ENCODE measurements at places on chromosomes 13 and 19.

DNA sequence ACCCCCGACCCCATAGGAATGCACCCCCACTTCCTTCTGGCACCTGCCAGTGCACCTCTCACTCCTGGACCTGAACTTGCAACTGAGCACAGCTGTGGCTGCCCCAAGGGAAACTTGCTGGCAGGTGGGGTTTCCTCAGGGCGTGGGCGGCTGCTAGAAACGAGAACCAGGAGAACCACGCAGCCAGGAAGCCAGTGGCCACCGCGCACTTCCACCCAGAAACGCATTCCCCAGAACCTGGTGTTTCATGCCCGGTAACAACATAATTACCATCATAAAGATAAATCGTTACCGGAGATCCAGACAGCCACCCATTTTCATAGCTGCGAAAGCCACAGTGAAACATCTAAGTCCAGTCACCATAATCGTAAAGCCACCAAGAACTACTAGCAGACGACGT lies 75.2 kb upstream of the C13orf46 start:
- H3K4me3 ChIP-seq = peak overlapping the region; percentile 65
- peaks cover 11% of the 10 kb centered on the region for H3K36me3 ChIP-seq
- peaks cover 66% of the 10 kb centered on the region for H3K4me1 ChIP-seq
- DNase-seq = peak; percentile 69
- H3K27ac ChIP-seq = peak overlapping the region; percentile 78

GRCh38 chr13:73765651-73766384 lies 368.4 kb downstream of the KLF12 start:
- H3K4me3 ChIP-seq = peak overlapping the region; percentile 75
- peak; percentile 73 for DNase-seq
- H3K27me3 ChIP-seq = no peaks in the 10 kb centered on the region
- peaks cover 32% of the 10 kb centered on the region for H3K36me3 ChIP-seq

DNA sequence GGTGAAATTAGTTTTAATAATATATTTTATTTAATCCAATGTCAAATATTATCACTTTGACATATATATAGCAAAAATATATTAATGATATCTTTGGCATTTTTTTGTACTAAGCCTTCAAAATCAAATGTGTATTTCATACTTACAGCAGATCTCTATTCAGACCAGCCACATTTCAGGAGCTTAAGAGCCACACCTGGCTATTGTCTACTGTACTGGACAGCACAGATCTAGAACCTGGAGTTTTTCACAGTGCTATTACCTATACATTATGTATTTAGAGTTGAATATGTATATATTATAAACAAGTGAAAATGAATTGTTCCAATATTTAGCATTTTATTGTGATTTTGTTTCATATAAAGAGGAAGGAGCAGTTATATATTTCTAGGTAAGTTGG lies 486.3 kb downstream of the DIAPH3 start:
- no peak overlapping the region for H3K4me3 ChIP-seq
- no peak overlapping the region for H3K27ac ChIP-seq
- DNase-seq = no peak
- no peaks in the 10 kb centered on the region for H3K27me3 ChIP-seq
- H3K36me3 ChIP-seq = no peaks in the 10 kb centered on the region

DNA sequence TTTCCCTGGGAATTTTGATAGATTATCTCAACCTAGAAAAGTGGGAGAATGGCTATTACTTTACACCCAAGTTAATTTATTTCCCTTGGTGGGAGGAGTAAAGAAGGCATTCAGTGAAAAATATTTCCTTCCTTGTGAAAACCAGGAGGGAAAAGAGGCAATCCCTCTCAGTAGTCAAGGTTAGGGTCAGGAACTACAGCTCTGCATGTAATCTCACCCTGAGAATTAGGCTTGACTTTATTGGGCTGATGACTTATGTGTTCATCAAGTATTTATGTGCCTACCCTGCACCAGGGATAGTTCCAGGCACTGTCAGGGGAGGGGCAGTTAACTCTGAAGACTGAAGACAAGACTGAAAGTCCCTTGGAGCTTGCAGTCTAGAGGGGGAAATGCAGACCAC lies 281.8 kb downstream of the DLEU7 start:
- H3K27me3 ChIP-seq = no peaks in the 10 kb centered on the region
- DNase-seq = no peak
- no peak overlapping the region for H3K27ac ChIP-seq
- H3K4me3 ChIP-seq = no peak overlapping the region
- no peaks in the 10 kb centered on the region for H3K4me1 ChIP-seq

GRCh38 chr19:23263870-23264590 lies 13.8 kb upstream of the ZNF724 start:
- no peak overlapping the region for H3K4me3 ChIP-seq
- H3K36me3 ChIP-seq = peaks cover 66% of the 10 kb centered on the region
- H3K4me1 ChIP-seq = peaks cover 6% of the 10 kb centered on the region
- H3K27ac ChIP-seq = peak overlapping the region; percentile 27

DNA sequence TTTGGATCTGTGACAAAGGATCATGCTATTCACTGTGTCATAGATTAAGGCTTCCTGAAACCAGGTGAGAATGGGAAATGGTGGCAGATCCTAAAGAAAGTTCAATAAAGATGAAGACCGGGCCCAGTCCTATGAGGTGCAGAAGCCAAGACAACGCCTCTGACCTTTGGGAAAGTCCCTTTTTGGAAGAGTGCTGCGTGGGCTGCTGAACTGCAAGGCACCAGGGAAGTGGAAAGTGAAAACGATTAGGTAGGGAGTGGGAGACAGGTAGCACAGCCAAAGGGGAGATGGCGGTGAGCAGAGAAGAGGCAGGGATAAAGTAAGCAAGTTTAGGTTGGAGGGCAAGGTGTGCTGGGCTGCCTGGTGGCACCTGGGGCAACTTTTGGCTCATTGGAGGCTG lies 16.3 kb downstream of the MBNL2 start:
- no peak for DNase-seq
- H3K27me3 ChIP-seq = no peaks in the 10 kb centered on the region
- H3K4me3 ChIP-seq = peak overlapping the region; percentile 15
- H3K36me3 ChIP-seq = peaks cover 5% of the 10 kb centered on the region
- H3K27ac ChIP-seq = peak overlapping the region; percentile 32
